Nucleus accumbens (tissue), 56 donors: ENCODE measurements at places on chromosomes 3 and 15.

- DNase-seq = no peak
Observed at GRCh38 chr3:30778933-30779332, 115.5 kb downstream of the GADL1 start.

- DNase-seq = no peak
Observed at GRCh38 chr3:87041191-87041590, 50.2 kb upstream of the VGLL3 start.

DNA sequence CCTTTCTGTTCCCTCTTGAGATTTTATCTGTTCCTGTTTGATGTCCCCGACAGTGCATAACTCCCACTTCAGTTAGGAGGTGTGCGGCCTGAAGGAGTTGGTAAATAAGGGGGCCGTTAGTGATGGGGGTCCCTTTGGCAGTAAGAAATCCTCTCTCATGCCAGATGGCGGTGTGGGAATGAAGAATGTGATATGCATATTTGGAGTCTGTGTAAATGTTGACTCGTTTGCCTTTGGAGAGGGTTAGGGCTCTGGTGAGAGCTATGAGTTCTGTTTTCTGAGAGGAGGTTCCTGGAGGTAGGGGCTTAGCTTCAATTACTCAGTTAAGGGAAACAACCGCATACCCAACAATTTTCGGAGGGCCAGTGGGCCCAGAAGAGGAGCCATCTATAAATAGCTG lies 38.8 kb upstream of the RNF7 start:
- no peak for DNase-seq

- no peak for DNase-seq
Observed at GRCh38 chr15:92541291-92542200, 114.0 kb downstream of the FAM174B start.

GRCh38 chr15:44882499-44882968 lies 74.0 kb upstream of the TERB2 start:
- DNase-seq = no peak

GRCh38 chr15:49814709-49815108 lies 193.9 kb downstream of the DTWD1 start:
- no peak for DNase-seq

- DNase-seq = no peak
Observed at GRCh38 chr3:83096-83495, 113.5 kb upstream of the CHL1 start.

- no peak for DNase-seq
Observed at GRCh38 chr3:76026379-76026778, 241.0 kb upstream of the ZNF717 start.

GRCh38 chr3:29759411-29760225 lies 478.7 kb downstream of the RBMS3 start:
- no peak for DNase-seq

GRCh38 chr15:80191897-80192595 lies 39.2 kb downstream of the FAH start:
- DNase-seq = no peak

DNA sequence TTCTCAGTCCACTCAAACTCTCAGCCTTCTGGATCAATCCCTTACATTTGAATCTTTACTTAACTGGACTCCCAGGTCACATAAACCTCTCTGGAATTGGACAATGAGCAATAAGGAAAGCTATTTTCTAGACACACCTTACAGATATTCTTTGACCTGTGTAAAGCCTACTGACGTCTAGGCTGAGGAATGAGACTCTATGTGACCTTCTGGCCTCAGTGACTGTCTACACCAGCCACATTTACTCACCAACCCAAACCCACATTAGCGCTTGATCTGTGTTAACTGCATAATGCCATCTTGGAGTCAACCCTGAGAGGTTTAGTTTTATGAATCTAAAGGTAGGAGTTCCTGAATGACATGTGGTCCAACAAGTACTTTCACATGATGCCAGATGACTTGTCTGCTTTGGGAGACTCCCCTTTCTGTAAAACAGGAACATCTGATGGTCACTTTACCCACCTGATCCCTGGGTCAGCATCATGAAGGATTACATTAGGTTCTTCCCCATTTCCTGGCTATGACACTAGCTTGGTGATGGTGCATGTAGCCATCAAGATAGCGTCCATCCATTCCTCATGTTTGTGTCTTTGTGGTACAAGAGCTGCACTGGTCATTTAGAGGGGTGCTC lies 11.4 kb upstream of the COMMD2 start:
- no peak for DNase-seq

DNA sequence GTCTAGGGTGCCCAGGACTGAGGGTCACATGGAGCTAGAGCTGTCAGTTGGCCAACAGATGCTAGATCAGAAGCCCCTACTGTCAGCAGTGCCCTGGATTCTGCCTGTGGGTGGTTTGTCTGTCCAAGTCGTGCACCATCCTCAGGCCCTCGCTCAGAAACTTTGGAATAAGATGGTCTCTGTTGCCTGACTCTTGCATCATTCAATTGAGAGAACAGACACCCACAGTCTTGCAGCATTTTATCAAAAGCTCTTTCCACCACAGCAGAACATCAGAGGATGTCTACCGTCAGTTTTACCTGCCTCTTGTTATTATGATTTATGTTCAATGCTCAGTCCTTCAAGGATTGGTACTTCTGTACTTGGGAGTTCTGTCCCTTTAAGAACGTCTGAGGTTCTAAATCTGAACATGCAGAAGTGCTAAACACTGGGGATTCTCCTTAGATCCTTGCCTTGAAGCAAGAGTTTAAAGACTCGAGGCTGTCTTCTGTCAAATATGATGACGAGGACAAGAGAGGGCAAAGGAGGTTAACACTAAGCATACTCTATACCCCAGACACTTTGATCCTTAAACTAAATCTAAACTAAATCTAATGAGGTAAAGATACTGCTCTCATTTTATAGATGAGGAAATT lies 4.8 kb downstream of the AQP9 start:
- DNase-seq = no peak

- no peak for DNase-seq
Observed at GRCh38 chr15:54064365-54064764, 86.1 kb downstream of the UNC13C start.

GRCh38 chr3:22315925-22316324 lies 564.9 kb upstream of the ZNF385D start:
- DNase-seq = no peak
